ENCODE measurements at places on chromosomes 4 and X. TPM values are rescaled to one million over a fixed set of nuclear protein-coding genes. Genes with fewer than 3 reads are reported as not detected.

The DIPK2B gene
- not detected for total RNA-seq

The NHSL2 gene
- 0.34 TPM for total RNA-seq

The MAOB gene
- not detected for total RNA-seq

The ALPK1 gene
- 4.4 TPM for total RNA-seq

The COL25A1 gene
- not detected for total RNA-seq

The FAM149A gene
- 0.70 TPM for total RNA-seq

The SSX4B gene
- not detected for total RNA-seq

The WDR45 gene
- total RNA-seq, result 40.6 TPM

The BTK gene
- 0.80 TPM for total RNA-seq

The CYLC1 gene
- not detected for total RNA-seq

The MAP3K15 gene
- 0.27 TPM for total RNA-seq

The RNF150 gene
- not detected for total RNA-seq

The NIPAL1 gene
- total RNA-seq, result 1.2 TPM

The LIMCH1 gene
- total RNA-seq, result not detected

The RBM47 gene
- total RNA-seq, result 0.67 TPM

The ANKRD50 gene
- total RNA-seq, result 0.21 TPM

The AP1S2 gene
- 35.2 TPM for total RNA-seq

The VCX3B gene
- total RNA-seq, result not detected

The ADH6 gene
- not detected for total RNA-seq

The AFF2 gene
- total RNA-seq, result 0.78 TPM

The CD40LG gene
- 7.6 TPM for total RNA-seq

The CLDN34 gene
- not detected for total RNA-seq

The MEPE gene
- total RNA-seq, result not detected

The P2RY8 gene
- 25.5 TPM for total RNA-seq

The XAGE1A gene
- not detected for total RNA-seq

The COX7B2 gene
- not detected for total RNA-seq

The HSFX4 gene
- not detected for total RNA-seq

The NAT8L gene
- 0.65 TPM for total RNA-seq

The IGSF1 gene
- total RNA-seq, result not detected

The AKAP14 gene
- not detected for total RNA-seq

The SRPK3 gene
- total RNA-seq, result not detected

The ADAMTS3 gene
- total RNA-seq, result 0.02 TPM

The ESX1 gene
- not detected for total RNA-seq

The TRIM60 gene
- total RNA-seq, result not detected

The ASB9 gene
- total RNA-seq, result not detected

The GAGE12E gene
- total RNA-seq, result not detected

The EIF1AX gene
- total RNA-seq, result 211 TPM

The PRRG1 gene
- total RNA-seq, result not detected

The CNKSR2 gene
- 5.0 TPM for total RNA-seq

The DCAF12L2 gene
- not detected for total RNA-seq

The VSIG4 gene
- total RNA-seq, result not detected

The FABP2 gene
- total RNA-seq, result not detected

The KLB gene
- not detected for total RNA-seq

The STBD1 gene
- 0.21 TPM for total RNA-seq

The USP26 gene
- total RNA-seq, result not detected

The DUSP21 gene
- not detected for total RNA-seq

The HDAC8 gene
- 21.7 TPM for total RNA-seq

Measured in activated CD8-positive, alpha-beta memory T cell treated with anti-CD3 and anti-CD28 coated beads for 36 hours (primary cell).